ENCODE measurements at places on chromosomes 3 and 15.

DNA sequence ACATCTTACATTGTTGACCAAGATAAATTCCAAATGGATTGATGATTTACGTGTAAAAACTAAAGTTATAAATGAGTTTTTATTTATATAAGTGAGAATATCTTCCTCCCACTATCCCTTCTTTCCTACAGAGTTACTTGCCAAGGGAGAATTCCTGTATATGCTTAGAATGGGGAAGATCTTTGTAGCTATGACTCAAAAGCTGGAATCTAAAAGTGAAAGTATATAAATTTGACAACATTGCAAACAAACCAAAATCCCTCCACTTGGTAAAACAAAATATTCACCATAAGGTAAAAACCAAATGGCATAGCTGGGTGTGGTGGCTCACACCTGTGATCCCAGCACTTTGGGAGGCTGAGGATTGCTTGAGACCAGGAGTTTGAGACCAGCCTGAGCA is 52.7 kb upstream of the GCNT3 start:
- H3K36me3 ChIP-seq = no peaks in the 10 kb centered on the region
- H3K4me1 ChIP-seq = no peaks in the 10 kb centered on the region
- no peak overlapping the region for H3K27ac ChIP-seq
- DNase-seq = no peak
- no peak overlapping the region for H3K4me3 ChIP-seq

- H3K36me3 ChIP-seq = peaks cover 8% of the 10 kb centered on the region
- H3K4me3 ChIP-seq = no peak overlapping the region
- peaks cover 4% of the 10 kb centered on the region for H3K27me3 ChIP-seq
- peaks cover 19% of the 10 kb centered on the region for H3K4me1 ChIP-seq
Measured at GRCh38 chr3:3288255-3288654, 108.8 kb upstream of the CRBN start.

DNA sequence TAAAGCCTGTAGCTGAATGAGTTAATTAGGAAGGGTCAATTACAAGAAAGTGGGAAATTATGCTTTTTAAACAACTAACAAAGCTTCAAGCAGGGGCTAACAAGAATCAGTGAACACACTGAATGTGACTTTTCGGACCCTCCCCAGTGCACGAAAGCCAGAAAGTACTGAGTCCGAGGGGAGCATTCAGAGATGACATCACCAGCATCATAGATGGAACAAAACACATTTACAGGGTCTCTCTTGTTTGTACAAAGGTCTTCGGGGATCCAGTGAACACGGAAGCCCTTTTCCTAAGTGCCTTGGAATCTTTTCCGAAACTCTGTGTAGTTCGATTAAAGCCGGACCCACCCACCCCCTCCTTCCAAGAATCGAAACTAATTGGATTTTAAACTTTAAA is 829 bp downstream of the DCP1A start:
- H3K27ac ChIP-seq = peak overlapping the region; percentile 100
- peaks cover 16% of the 10 kb centered on the region for H3K36me3 ChIP-seq
- H3K4me3 ChIP-seq = peak overlapping the region; percentile 99
- H3K27me3 ChIP-seq = no peaks in the 10 kb centered on the region
- DNase-seq = no peak

GRCh38 chr15:77160562-77161478 is 89.9 kb upstream of the TSPAN3 start:
- peaks cover 39% of the 10 kb centered on the region for H3K4me1 ChIP-seq
- peaks cover 10% of the 10 kb centered on the region for H3K36me3 ChIP-seq
- no peaks in the 10 kb centered on the region for H3K27me3 ChIP-seq
- H3K4me3 ChIP-seq = peak overlapping the region; percentile 42

- peaks cover 11% of the 10 kb centered on the region for H3K4me1 ChIP-seq
- no peaks in the 10 kb centered on the region for H3K36me3 ChIP-seq
- H3K27ac ChIP-seq = no peak overlapping the region
- peaks cover 39% of the 10 kb centered on the region for H3K27me3 ChIP-seq
- H3K4me3 ChIP-seq = no peak overlapping the region
- no peak for DNase-seq
Measured at GRCh38 chr3:194736896-194737600, 51.4 kb downstream of the FAM43A start.

GRCh38 chr3:186189492-186189891 is 80.6 kb upstream of the ETV5 start:
- no peak overlapping the region for H3K27ac ChIP-seq
- peaks cover 79% of the 10 kb centered on the region for H3K27me3 ChIP-seq
- H3K4me1 ChIP-seq = peaks cover 4% of the 10 kb centered on the region
- no peak overlapping the region for H3K4me3 ChIP-seq
- H3K36me3 ChIP-seq = no peaks in the 10 kb centered on the region

DNA sequence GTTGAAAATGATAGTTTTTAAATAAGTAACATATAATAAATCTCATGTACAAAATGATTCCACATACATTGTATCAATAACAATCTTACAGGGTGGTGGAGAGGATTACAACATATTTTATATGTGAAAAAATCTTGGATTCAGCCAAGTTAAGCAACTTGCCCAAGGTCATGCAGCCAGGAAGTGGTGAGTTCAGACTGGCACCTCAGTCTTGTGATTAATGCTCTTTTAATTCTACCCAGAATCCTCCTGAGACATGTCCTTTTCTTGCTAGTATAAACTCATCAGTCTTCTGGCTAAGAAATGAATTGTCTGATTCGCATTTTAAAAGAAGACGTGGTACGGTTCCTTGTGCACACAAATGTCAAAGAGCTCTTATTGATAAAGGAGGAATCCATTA is 4.5 kb upstream of the MYRIP start:
- H3K4me3 ChIP-seq = no peak overlapping the region
- H3K27me3 ChIP-seq = peaks cover 82% of the 10 kb centered on the region
- no peaks in the 10 kb centered on the region for H3K36me3 ChIP-seq
- no peak for DNase-seq

DNA sequence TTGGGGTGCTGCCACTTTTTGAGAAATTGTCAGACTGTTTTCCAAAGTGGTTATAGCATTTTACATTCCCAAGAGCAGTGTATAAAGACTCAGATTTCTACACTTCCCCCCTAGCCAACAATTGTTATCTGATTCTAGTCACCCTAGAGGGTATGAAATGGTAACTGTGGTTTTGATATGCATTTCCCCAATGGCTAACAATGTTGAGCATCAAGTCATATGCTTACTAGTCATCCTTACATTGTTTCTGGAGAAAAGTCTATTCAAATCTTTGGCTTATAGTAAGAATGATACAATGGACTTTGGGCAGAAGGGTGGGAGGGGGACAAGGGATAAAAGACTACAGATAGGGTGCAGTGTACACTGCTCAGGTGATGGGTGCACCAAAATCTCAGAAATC is 73.3 kb downstream of the CSNK1G1 start:
- H3K4me1 ChIP-seq = no peaks in the 10 kb centered on the region
- no peak for DNase-seq
- H3K4me3 ChIP-seq = no peak overlapping the region
- H3K36me3 ChIP-seq = peaks cover 3% of the 10 kb centered on the region
- no peak overlapping the region for H3K27ac ChIP-seq

Measured in type B pancreatic cell (in vitro differentiated cells).